Uterus (tissue), 4 donors: ENCODE measurements at places on chromosomes 11 and 22.

GRCh38 chr11:124538019-124538418 lies 5.4 kb downstream of the OR8B12 start:
- H3K27me3 ChIP-seq, result no peaks in the 10 kb centered on the region
- no peaks in the 10 kb centered on the region for H3K4me1 ChIP-seq
- H3K36me3 ChIP-seq, result no peaks in the 10 kb centered on the region
- H3K4me3 ChIP-seq, result no peak overlapping the region
- no peak overlapping the region for H3K27ac ChIP-seq

GRCh38 chr11:47413351-47413750 lies 5.0 kb downstream of the SLC39A13 start:
- peaks cover 42% of the 10 kb centered on the region for H3K4me1 ChIP-seq
- H3K27me3 ChIP-seq, result no peaks in the 10 kb centered on the region
- H3K4me3 ChIP-seq, result no peak overlapping the region
- peak overlapping the region; percentile 87 for H3K27ac ChIP-seq
- no peak for DNase-seq

DNA sequence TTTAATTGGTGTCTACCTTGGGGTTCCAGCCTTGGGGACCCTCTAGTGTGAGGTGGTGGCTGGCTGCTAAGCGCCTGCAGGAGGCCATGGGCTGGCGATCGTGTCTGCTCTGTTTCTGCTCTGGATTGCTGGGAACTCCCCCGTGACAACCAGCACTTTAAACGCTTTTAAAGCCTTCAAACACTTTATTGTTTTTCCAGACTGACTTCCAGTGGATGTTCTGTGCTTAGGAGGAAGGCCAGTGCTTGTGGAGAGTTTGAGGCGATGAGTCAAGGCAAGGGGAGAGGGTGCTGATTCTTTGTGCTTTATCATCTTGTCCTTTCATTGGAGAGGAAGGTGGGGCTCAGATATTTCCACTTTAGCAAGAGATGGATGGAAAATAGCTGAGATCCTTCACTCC lies 81.6 kb downstream of the FLI1 start:
- H3K4me3 ChIP-seq, result no peak overlapping the region
- no peak overlapping the region for H3K27ac ChIP-seq
- no peaks in the 10 kb centered on the region for H3K27me3 ChIP-seq
- H3K36me3 ChIP-seq, result no peaks in the 10 kb centered on the region
- no peak for DNase-seq
- no peaks in the 10 kb centered on the region for H3K4me1 ChIP-seq

DNA sequence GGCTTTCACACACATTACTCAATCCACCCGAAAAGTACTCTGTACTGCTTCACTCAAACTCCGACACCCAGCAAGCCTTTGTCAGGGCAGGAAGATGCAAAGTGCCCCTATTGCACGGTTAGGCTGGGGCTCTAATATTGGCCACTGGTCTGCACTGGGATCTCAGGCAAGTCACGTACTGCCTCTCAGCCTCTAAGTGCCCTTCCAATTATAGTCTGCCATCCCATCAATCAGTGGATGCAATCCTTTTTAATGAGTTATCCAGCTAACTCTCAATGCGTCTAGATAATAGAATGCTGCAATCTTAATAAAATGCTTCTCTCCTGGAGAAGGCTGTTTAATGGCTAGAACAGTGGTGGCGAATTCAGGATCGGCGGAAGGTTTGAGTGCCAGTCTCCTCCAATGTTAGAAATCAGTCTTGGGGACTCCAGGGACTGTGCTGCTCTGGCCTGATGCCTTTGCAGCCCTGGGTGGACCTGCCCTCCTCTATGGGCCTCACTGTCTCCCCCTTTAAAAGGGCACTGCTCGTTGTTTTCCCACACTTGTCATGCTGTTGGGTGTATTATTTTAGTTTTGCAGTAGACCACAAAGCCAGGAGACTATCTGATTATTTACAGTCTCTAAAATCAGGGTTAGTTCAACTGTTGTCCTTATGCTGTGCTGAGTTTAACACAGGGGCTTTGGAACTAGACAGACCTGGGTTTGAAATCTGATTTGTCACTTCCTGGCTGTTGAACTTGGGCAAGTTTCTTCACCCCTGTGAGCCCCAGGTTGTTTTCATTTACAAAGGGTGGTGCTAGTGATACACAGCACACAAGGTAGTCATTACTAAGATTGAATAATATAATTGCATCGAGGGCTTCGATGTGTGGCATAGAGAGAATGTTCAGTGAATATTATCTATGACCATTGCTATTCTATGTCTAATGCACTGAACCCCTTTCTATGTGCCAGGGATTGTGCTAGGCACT lies 36.7 kb downstream of the CLMP start:
- no peaks in the 10 kb centered on the region for H3K36me3 ChIP-seq
- no peaks in the 10 kb centered on the region for H3K4me1 ChIP-seq
- H3K4me3 ChIP-seq, result no peak overlapping the region

DNA sequence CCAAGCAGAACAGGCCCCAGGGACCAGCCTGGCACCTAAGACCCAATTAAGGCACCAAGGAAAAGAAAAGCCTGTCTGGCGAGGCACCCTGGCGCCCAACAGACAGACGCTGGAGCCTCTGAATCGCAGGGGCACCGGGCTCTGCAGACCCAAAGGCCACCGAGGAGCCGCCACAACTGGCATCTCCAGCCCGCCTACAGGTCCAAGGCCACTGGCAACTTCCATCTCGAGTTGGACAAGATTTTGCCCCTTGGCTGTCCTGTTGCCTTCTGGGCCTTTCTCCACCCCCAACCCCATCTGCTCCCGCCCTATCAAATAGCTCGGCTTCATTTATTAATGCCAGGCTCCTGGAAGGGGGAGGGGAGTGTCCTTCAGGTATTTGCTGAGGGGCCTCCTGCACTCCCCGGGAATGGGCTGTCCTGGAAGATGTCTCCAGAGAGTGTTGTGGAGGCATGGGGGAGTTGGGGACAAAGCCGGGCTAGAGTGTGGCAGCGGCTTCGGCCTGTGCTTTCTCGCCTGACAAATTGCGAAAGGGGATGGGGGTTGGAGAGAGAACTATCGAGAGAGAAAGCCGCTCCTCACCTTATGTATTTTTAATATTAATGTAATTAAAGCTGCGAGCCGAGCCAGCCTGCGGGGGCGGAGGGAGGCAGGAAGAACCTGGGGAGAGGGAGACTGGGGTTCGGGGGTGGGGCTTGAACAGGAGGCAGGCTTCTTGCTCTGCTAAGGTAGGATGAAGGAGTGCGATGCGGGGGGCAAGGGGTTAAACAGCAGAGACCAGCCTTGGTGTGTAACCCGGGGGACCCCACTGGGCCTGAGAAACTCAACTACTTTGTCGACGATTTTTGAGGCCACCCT lies 2.0 kb downstream of the DSCAML1 start:
- no peak overlapping the region for H3K27ac ChIP-seq
- H3K36me3 ChIP-seq, result no peaks in the 10 kb centered on the region
- peaks cover 13% of the 10 kb centered on the region for H3K27me3 ChIP-seq
- no peak overlapping the region for H3K4me3 ChIP-seq
- H3K4me1 ChIP-seq, result peaks cover 16% of the 10 kb centered on the region

DNA sequence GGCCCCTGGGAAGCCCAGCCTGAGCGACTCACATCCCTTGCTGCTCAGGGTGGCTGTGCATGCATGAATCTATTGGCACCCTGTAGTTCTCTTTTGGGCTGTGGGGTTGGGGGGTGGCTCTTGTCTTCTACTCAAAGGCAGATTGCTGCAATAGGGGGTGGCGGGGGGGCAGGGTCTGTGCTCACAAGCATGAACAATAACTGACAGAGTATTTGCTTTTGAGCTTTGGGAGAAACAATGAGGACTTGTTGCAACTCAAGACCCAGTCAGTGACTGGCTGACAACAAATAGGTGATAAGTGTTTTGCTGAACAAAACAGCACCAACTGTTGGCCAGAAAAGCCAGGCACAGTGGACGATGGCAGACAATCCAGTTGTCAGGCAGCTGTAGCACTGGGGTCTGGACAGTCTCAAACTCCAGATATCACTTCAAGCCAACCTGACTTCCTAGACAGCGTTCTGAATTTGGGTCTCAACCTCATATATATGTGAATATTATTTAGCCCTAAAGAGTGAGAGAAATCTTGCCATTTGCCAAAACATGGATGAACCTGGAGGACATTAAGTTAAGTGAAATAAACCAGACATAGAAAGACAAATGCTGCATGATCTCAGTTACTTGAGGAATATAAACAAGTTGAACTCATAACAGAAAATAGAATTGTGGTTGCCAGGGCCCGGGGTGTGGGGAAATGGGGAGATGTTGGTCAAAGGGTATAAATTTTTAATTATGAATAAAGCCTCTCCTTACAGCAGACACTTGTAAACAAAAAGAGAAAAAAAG lies 61.7 kb downstream of the ME3 start:
- H3K4me3 ChIP-seq, result no peak overlapping the region
- no peaks in the 10 kb centered on the region for H3K36me3 ChIP-seq
- no peaks in the 10 kb centered on the region for H3K27me3 ChIP-seq

DNA sequence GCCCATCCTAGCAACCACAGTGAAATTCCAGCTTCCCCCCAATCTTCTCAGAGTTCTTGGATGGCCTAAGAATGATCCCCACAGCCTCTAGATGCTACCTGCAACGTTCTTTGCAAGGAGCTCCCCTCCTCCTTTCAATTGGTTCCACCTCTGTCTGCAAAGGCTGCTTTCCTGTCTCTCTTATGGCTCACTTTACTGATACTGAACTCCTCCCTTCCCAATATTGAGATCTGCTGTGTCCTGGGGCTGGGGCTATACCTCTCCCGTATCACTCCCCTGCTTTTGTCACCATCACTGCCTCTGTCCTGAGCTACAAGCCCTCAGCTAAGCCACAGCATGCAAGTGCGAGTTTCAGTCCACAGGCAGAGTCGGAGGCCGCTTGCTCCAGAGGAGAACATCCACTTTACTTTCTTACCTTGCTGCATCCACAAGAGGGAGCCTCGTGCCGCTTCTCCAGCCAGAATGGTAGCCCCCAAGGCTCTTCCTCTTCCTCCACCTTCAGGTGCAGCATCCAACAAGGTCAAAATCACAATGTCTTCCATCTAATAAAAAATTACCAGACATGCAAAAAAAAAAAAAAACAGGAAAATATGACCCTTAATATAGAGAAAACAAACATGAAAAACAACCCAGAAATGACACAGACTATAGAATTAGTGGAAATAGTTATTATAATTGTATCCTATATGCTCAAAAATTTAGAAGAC lies 48.6 kb upstream of the TMEM45B start:
- H3K27ac ChIP-seq, result no peak overlapping the region
- H3K36me3 ChIP-seq, result no peaks in the 10 kb centered on the region

- H3K27me3 ChIP-seq, result no peaks in the 10 kb centered on the region
- no peak for DNase-seq
- H3K4me3 ChIP-seq, result no peak overlapping the region
- no peak overlapping the region for H3K27ac ChIP-seq
Measured at GRCh38 chr11:130999992-131000770, 83.9 kb upstream of the SNX19 start.

DNA sequence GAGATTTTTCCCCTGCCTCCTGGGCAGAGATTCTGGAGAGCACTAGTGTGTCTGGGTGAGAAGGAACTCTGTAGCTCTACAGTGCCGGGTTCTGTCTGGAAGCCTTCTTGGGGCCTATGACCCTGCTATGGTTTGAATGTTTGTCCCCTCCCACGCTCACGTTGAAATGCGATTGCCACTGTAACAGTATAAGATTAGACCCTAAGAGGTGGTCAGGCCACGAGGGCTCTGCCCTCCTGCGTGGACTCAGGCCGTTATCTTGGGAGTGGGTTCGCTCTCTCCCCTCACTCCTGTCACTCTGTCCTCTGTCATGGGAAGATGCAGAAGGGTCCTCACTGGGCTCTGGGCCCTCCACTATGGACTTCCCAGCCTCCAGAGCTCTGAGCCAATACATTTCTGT lies 3.5 kb downstream of the AP5B1 start:
- no peaks in the 10 kb centered on the region for H3K4me1 ChIP-seq
- no peak for DNase-seq
- no peaks in the 10 kb centered on the region for H3K27me3 ChIP-seq
- H3K36me3 ChIP-seq, result no peaks in the 10 kb centered on the region
